ENCODE measurements at places on chromosomes 5 and 9.

DNA sequence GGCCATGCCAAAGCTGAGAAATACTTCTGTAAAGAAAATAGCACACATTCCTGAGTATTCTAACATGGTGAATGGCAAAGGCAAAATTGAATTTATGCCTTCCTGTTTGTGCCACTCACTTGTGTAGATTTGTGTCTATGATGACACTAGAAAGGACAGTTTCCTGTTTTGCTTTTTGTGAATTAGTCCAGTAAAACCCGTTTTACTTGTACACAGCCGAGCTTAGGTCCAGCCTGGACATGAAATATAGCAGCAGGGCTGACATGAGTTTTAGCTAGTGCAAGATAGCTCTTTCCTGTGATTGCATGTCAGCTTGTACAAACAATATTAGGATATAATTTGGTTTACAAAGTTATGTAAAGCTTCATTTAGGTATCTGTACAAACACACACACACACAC is 1891.7 kb upstream of the WWC1 start:
- DNase-seq: no peak

GRCh38 chr5:72702881-72703434 is 113.5 kb upstream of the TNPO1 start:
- no peak for DNase-seq

GRCh38 chr5:132473019-132473531 is 17.5 kb downstream of the IRF1 start:
- DNase-seq: peak; percentile 21

DNA sequence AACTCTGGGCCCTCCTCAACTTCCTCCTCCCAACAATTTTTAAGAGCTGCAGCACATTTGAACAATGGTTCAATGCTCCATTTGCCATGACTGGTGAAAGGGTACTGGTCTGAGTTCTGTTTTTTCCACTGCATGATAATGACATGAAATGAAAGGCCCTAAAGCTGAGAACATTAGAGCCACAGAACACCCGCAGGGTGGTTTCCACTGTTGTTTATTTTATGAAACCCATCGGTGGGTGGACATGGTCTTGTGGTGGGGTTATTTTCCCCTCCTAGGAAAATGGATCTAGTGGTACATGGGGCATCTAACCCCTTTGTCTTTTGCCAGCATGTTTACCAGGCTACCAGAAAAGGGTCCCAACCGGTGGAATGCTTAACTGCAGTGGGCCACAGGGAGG is 71.8 kb downstream of the SMARCA2 start:
- DNase-seq: no peak

- DNase-seq: no peak
These were observed 7.0 kb downstream of the HEMGN start for GRCh38 chr9:97930972-97931371.

- DNase-seq: no peak
These were observed 310.0 kb downstream of the GLIS3 start for GRCh38 chr9:3989915-3990314.

DNA sequence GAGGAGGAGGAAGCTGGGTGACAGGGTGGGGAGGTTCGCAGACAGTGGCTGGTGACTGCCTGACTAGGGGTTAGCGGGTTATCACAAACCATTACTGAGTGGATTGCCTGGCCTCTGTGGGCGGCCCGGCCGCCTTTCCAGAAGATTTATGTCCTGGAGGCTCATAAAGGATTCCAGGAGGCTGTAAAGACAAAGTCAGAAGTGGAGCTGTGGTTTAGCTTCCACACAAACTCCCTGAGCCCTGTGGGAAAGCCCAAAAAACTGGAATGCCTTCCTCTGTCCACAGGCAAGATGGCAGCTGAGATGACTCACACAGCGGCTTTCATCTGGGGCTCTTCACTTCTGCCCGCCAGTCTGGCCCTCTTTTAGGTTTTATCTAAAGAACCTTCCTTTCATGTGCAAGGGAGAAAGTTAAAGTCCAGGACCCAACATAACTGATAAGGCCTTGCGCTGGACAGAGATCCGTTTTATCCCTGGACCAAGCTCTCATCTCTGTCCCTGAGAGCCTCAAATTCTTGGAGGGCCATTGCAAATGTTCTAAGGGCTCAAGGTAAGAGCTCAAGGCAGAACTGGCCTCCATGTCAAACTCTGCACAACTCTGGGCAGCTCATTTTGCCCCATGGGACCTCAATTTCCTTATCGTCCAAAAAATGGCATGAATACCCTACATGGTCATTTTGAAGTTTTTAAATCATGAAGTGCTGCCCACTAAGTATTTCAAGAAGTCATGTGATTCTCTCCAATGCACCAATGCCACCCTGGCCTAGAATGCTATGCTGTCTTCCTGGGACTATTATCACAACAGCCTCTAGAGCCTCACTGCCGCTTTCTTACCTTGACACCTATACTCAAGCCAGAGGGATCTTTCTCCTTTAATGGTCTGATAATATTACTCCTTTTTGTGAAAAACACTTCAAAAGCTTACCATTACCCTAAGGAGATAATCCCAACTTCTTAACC is 249.4 kb upstream of the TRIM32 start:
- DNase-seq: no peak

GRCh38 chr9:101393135-101393534 is 5.3 kb downstream of the MRPL50 start:
- no peak for DNase-seq

GRCh38 chr9:75071530-75072122 is 16.3 kb downstream of the NMRK1 start:
- no peak for DNase-seq

DNA sequence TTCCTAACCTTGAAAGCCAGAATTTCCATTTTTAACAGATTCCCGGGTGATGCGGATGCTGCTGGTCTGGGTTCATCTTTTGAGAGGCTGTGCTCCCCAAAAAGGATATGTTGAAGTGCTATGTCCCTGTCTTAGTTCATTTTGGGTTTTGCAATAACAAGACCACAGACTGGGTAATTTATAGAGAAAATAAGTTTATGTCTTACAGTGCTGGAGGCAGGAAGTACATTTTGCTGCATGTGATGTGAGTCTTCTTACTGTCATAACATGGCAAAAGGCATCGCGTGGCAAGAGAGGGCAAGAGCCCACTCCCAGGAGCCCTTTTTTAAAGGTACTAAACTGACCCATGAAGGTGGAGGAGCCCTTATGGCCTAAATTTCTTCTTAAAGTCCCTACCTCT is 114.1 kb downstream of the DAPK1 start:
- no peak for DNase-seq

DNA sequence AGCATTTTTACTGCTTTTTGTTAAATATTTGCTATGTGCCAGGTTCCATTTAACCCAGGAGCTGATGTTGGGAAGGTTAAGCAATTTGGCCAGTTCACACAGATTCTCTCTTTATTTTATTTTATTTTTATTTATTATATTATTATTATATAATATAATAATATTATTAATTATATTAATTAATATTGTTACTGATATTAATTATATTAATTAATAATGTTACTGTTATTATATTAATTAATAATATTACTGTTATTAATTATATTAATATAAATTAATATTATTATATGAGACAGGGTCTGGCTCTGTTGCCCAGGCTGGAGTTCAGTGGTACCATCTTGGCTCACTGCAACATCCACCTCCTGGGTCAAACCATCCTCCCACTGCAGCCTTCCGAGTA is 593.0 kb upstream of the SGCD start:
- DNase-seq: no peak

DNA sequence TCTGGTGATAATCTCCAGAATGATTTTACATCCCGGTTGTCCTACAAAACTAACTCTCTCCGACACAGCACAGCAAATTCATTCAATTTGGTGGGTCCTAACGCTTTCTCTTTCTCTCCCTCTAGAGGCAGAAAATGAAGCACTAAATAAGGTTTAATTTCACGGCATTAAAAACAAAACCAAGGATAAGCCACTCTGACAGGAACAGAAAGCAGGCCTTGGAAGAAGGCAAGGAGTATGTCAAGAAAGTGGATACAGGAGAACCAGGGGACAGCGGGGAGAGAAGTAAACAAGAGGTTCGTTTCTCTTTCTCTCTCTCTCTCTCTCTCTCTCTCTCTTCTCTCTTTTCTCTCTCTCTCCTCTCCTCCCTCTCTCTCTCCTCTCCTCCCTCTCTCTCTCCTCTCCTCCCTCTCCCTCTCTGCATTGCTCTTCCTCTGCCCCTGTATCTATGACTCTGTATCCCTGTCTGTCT is 49.8 kb downstream of the EBF1 start:
- DNase-seq: no peak

DNA sequence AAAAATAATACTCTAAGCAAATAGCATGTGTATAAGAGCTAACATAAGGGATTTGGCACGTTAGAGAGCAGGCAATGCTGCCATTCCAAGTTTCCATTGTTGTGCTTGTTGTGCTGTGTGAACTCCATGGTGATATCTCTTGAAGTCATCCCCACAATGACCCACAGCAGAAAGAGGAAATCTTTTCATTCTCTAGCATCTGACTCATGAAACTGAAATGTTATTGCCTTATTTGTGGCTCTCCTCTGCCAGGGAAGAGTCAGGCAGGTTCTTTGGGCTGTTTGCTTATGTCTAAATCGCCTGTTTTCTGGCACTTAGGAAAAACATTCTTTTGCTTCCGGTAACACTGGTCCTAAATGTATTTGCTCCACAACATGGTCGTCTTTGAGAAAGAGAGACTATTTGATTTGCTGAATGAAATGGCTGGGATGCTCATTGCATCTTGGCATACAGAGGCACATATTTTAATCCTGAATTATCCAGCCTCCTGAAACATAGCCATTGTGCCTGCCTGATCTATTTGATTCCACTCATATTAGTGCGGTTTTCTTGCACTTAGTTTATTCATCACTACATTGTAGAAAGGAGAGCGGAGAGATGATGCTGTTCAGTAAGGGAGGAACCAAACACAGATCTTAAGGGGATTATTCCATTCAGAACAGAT is 188.8 kb downstream of the CSNK1G3 start:
- DNase-seq: no peak

- DNase-seq: no peak
These were observed 28.2 kb downstream of the MTAP start for GRCh38 chr9:21830589-21830988.

- DNase-seq: no peak
These were observed 423.7 kb downstream of the ZSWIM6 start for GRCh38 chr5:61755726-61756222.

GRCh38 chr9:121888438-121888775 is 204.7 kb downstream of the TTLL11 start:
- DNase-seq: no peak

All from right forelimb (tissue), 1 donor.